ENCODE measurements at places on chromosomes 3 and 15.

GRCh38 chr3:39406368-39407258 lies at the start of gene RPSA:
RPSA (plus strand) TSS chr3:39406720; CDS start chr3:39407654, 934 bp downstream.
- ATAC-seq: peak; percentile 94

DNA sequence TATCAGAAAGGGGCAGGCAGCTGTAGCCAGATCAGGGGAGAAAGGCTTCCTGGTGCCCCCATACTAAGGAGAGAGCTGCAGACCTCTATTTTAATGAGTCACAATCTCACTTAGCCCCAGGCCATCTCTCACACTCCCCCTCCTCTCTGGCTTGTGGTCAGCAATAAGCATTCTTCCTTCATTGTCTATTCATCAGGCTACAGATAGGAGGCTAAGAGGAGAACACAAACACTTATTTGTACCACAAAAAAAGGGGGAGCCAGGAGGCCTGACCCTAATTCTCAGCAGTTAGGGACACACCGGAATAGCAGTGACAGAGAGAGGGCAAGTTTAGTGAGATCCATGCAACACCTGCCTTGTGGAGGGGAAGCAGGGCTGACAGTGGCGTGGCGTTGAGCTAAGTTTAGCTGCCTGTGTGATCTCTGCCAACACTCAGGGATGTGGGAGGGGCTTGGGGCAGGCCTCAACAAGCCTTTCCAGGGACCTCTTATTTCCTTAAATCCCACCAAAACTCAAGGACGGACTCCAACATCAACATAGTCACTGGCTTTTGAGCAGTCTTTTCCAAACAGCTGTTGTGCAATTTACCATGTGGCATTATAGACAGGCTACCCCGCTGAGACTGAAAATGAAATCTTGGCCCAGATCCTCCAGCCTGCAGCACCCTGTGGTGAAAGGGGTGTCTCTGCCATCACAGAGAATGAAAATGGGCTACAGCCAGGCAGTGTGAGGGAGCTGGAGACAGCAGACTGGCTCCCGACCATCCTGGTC lies 191.9 kb upstream of the TSC22D2 start:
- ATAC-seq: no peak

DNA sequence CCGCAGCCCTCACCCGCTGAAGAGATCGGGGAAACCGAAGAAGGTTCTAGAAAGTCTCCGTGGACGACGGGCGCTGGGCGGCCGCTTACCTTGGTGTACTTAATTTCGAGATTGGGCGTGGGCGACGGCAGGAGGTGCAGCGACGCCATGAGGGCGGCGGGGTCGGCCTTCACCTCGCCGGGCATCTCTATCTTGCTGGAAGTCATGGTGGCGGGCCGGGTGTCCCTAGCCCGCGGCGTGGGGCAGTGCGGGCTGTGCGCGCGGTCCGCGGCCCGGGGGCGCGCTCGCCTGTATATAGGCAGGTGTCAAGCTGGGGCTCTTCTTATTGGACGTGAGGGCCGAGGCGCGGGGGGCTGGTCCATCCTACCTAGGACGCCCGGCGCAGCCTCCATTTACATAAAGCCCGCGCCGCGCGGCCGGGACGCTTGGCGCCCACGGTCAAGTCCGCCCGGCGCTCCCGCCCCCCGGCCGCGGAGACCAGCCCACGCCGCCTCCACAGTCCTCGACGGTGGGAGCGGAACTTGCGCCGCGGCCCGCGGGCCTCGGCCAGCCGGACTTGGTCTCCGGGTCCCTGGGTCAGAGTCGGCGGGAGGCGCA lies at the start of gene ALDH1A2:
Gene ALDH1A2, minus strand, starts transcription at position 267 of the 597 bp plus-strand sequence. Its CDS starts 61 bp downstream, at position 206.
- ATAC-seq: no peak

DNA sequence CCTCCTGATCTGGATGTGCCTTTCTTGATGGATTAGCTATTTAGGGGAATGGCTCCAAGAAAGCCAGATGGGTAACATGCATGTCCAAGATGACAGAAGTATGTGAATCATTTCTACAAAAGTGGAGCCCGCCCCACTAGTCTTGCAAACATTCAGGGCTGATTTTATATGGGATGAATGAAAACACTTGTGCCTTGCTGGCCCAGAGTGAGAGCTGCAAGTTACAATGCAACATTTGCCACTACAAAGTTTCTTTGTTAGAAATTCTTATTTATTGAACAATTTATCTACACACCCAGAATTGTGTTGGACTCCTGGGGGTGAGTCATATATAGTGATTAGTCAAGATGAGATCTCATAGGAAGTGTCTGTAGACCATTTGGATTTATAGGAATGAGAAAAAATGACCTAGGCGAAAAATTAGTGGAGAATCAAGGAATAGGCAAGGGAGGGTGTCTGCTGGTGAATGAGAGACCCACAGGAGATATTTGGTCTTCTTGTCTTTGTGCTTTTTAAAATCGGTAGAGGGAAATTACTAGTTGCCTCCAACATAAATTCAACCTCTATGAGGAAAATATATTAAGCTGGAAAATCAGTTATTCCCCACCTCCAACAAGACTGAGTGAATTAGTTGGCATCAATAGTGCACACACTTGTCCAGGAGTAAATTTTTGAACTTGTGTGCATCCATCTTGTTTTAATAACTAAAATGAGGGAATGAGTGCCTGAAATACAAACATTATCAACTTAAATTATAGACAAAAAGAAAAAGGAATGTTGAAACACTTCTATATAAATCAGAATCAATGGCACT lies 53.5 kb upstream of the DCBLD2 start:
- ATAC-seq: no peak

DNA sequence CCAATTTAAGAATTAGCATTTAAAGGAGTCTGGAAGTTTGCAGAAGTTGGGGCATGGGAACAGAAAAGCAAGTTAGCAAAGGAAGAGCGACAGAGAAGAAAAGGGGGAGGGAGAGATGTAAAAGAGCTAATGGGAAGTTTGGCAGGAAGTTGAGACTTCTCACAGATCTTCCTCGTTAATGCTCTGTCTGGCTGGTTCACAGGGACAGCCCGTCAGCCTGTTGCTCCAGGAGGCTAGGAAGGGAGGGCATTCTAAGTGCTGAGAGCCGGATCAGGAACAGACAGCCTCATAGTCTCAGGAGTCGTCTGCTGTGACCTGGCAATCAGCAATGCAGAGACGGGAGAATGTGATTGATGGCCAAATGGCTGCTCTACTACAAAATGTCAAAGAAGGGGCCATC lies 150.3 kb downstream of the AGBL1 start:
- no peak for ATAC-seq
